ENCODE measurements at places on chromosomes 7 and 10.

DNA sequence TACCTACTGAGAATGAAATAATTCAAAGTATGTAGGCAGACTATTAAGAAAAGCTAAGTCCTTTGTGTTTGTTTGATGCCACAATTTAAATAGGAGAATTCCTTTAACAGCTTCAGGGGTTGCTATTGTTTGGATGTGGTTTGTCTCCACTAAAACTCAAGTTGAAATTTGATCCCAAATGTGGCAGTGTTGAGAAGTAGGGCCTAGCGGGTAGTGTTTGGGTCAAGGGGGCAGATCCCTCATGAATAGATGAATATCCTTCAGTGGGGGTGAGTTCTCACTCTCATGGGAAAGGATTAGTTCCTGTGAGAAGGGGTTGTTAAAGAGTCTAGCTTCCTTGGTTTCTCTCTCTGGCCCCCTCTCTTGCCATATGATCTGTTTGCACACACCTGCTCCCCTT is 97.0 kb downstream of the HGF start:
- no peak for DNase-seq

DNA sequence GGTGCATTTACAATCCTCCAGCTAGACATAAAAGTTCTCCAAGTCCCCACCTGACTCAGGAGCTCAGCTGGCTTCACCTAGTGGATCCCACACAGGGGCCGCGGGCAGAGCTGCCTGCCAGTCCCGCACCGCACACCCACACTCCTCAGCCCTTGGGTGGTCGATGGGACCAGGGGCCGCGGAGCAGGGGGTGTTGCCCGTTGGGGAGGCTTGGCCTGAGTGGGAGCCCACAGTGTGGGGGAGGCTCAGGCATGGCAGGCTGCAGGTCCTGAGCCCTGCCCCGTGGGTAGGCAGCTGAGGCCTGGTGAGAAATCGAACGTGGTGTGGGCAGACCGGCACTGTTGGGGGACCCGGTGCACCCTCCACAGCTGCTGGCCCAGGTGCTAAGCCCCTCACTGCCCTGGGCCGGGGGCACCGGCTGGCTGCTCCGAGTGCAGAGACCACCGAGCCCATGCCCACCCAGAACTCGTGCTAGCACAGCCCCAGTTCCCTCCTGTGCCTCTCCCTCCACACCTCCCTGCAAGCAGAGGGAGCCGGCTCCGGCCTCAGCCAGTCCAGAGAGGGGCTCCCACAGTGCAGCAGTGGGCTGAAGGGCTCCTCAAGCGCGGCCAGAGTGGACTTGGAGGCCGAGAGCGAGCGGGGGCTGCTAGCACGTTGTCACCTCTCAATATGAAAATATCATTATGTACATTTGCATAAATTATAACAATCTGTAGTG is 16.6 kb downstream of the POLR1F start:
- no peak for DNase-seq

GRCh38 chr10:49519717-49520116 is 19.2 kb downstream of the ERCC6 start:
- DNase-seq, result no peak

DNA sequence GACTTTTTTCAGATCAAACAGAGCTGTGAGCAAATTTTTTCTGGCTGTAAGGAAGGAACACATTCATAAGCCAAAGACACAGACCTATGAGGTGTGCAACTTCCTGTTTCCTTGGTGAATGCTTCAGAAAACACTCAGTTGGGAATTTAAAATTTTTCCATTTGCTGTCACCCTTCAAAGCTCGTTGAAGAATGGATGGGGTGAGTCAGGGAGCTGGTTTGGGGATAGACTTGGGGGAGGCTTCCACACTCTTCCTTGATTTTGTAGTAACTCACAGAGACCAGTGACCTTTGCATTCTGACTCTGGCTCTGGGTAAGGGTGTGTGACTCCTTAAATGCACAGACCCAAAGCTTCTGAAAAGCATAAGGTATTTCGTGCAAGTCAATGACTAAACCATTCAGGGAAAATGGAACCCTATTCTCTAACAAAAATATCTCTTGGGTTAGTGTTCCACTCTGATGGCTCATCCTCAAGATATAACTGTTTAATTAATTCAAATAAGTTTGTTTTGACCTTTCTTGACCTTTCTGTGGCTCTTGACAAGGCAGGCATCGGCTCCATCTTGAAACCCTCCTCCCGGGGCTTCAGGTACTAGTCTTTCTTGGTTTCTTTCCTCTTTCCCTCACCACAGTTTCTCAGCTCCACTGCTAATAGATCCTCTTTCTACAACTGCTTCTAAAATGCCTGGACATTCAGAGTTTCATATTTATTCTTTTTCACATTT is 227.8 kb upstream of the INHBA start:
- DNase-seq, result no peak

DNA sequence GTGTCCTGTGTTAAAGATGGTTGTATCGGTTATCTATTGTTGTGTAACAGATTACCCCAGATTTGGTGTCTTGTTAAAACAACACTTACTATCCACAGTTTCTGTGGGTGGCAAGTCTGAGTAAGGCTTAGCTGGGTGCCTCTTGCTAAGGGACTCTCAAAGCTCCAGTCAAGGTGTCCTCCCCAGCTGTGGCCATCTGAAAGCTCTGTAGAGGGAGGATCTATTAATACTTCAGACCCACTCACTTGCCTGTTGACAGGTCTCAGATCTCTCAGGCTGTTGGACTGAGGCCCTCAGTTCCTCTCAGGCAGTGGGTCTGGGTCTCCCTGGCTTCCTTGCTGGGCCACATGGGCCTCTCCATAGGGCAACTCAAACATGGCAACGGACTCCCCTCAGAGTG is 19.6 kb downstream of the ARID5B start:
- no peak for DNase-seq

- no peak for DNase-seq
These were observed 189.2 kb downstream of the THSD7A start for GRCh38 chr7:11642841-11643240.

All from esophagus squamous epithelium (tissue), 5 donors.